ENCODE measurements at places on chromosomes 3 and 15.
A peak's percentile ranks its signal among the peaks of the same experiment; 100 is the strongest.

DNA sequence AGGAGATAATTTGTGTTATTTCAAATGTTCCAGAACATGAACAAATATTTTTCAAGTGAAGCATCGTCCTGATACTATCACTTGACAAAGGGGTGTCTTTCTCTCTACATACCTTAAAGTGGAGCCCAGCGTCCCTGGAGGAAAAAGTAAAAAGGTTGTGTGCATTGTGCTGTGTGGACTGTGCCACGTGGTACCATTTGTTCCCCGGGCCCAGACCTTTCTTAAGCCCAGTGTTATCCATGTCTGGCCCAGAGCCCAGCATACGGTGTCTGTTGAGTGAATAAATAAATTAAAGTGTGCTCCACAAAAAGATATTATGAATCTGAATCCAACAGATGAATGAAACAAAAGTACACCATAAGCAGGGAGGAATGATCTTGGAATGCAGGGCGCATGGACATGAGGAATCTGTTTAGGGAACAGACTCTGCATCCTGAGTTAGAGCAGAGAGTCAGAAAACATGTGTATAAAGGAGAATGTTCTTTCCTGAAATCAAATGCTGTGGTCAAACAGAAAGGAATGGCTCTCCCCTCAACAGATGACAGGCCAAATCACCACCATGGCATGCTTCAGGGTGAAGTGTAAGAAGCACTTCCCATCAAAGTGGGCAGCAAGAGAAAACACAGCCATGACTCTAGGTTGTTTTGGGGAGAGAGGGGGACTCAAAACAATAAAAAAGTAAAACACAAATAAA is 8.1 kb upstream of the PRSS50 start:
- DNase-seq: no peak

GRCh38 chr15:59839906-59840305 is 150.8 kb upstream of the BNIP2 start:
- DNase-seq: no peak

DNA sequence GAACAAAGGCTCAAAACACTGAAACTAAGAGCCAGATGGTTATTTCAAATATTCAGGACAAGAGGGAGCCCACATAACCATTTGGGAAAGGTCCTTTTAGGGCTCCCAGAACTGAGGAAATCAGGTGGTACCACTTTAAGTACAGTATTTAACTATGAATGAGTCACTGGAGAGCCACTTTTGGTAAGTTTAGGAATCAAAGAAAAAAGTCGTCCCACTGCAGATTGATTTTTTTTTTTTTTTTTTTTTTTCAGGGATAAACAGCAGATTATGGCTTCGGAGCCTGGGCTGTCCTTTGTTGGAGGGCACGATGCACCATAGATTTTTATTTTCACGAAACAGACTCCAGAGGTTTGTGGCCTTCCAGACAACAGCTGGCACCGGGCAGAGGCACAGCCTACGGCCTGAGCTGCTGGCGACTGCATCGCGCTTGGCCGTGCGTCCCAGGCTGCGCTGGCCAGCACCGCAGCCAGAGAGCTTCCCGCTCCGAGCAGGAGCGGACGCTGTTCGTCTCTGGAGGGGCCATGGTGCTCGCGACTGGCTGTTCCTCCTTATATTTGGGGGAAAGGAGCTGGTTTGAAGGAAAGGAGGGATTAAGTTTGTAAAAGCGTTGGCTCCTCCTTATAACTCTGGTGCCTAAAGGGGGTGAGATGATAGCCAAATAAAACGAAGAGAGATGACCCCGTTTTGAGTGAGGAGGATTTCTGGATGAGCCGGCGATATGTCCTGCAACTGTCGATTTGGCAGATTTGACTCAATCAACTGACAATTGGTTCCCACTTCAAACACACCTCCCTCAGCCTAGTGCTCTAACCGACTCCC is 152.9 kb upstream of the GOLIM4 start:
- no peak for DNase-seq

GRCh38 chr15:22939652-22940061 is 40.5 kb downstream of the CYFIP1 start:
- DNase-seq: no peak

DNA sequence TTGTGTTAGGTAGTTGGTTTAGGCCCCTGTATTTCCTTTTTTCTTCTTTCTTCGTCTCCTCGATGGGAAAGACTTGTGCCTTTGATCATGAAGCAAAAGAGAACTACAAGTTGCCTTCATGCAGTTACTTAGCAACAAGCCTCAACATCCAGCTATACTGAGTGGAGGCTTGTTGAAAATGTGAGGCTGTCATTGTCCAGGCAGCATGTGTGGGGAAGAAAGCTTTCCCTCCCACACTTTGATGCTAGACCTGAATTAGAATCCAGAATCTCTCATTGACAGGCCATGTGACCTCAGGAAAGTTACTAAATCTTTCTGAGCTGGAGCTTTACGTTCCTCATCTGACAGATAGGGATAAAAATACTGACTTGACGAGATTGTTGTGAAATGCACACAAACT is 23.7 kb downstream of the IFT122 start:
- no peak for DNase-seq

DNA sequence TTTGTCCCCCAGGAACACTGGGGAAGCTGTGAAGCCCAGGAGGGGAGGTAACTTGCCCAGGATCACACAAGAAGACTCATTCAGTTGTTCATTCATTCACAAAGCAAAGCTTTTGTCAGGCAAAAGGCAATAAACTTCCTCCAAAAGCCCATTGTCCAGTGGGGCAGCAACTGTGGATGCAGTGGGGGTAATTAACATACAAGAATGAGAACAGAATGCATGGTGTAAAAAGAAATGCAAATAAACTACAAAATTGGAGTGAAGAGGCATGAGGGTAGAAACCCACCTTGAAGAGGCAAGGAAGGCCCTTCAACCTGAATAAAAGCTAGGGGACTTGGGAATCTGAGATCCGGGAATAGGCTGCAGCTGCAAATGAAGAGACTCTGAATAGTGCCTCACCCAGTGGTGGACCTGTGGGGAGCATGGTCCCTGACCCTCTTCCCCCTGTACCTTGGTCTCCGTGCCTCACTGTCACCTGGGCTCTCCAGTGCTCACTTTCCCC is 363.6 kb downstream of the CLSTN2 start:
- DNase-seq: no peak

GRCh38 chr3:172617976-172618375 is 92.9 kb downstream of the NCEH1 start:
- DNase-seq: no peak

- no peak for DNase-seq
These were observed 27.5 kb downstream of the NBEAL2 start for GRCh38 chr3:47007001-47007400.

DNA sequence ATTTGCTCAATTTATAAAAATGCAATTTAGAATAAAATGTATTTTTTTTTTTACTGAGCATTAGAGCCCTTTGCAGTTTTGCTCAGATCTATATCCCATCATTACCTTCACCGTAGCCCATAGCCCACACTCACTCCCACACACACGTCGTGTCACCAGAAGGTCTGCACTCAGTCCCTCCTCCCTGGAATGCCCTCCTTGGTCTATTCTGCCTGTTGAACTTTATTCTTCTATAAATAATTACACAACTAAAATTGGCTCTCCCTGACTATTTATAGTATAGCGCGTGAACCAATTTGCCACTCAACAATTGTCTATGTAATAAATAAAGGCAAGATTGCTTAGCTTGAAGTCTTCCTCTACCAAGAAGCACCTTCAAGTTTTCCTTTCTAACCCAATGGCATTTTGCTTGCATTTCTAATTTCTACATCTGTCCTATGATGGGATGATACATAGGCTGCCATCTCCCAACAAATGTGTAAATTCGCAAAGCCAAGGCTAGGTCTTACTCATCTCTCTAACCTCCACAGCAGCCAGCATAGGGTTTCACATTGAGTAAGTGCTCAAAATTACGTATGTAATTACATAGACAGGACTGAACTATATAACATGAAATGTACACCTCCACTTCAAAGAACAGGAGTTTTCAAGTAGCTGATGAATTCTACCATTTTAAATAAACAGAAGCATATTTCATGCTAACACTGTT is 172.0 kb upstream of the HES1 start:
- no peak for DNase-seq

DNA sequence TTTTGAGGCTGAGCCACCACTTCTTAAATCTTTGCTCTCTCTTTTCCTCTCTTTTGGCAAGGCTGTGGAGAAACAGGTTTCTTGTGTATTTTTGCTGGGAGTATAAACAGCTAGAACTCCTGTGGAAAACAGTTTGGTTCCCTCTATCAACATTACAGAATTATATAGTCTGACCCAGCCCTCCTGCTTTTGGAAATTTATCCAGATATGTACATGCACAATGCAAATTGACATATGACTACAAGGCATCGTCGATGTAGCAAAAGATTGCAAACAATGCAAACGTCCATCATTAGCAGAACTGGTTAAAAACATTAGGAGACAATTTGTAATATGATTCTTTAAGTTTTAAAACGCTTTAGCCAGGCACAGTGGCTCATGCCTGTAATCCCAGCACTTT is 12.5 kb upstream of the MYO1E start:
- DNase-seq: no peak

DNA sequence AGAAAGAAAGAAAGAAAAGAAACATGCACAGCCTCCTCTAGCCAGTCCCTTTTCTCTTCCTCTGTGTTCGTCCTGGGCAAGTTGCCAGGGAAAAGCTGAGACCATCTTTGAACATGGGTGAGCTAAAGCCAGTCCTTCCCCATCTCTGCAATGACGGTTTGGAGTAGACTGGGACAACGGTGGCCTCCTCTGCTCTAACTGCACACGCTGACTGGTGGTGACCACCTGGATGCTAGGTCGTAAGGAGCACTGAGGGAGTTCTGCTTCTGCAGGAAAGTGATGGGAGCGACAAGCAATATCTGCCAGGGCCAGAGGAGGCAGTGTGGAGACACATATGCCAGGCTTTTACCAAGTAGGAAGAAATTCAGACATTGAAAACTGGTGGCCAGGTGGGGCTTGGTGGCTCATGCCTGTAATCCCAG is 111.7 kb downstream of the NUP210 start:
- DNase-seq: no peak

GRCh38 chr15:53811530-53811929 is 52.1 kb upstream of the WDR72 start:
- DNase-seq: no peak

DNA sequence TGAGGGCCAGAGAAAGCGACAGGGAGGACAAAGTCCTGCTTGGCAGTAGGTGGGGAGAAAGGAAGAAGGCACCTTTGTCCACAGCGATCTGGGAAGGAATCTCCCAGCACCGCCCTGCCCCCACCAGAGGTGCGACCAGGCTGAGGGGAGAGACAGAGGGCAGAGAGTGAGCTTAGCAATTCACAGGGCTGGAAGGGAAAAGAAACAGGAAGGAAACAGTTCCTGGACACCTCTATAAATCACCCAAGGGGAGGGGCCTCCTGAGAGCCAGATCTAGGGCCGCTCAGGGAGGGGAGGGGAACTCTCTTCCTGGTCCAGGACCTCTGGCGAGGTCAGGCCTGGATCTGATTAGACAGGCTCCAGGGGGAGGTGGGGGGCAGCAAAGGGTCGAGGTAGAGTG is 35.4 kb downstream of the RNU5B-1 start:
- DNase-seq: no peak

DNA sequence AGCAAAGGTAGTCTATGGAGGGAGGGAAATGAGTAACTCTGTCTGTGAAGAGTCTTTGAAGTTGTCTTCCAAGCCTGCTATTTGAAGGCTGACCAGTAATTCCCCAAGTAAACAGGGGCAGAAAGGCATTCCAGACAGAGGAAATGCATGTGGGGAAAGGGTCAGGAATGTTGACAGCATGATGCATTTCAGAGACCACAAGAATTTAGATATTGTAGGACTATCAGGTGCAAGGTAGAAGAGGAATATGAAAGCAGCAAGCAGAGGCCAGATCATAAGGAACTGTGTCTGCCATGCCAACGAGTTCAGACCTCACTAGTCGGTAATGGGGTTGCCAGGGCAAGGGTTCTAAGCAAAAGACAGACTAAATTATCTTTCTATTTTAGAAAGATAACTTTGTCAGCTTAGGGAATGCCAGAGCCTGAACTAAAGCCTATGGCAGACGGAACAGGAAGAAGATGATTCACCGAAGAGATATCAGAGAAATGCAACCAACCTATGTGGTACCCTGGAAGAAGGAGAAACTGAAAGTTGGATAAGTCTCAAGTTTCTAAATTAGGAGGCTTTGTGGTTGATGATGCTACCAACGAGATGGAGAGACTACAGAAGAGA is 327.0 kb upstream of the RORA start:
- DNase-seq: no peak

GRCh38 chr3:134840459-134840858 is 45.4 kb downstream of the EPHB1 start:
- DNase-seq: no peak

DNA sequence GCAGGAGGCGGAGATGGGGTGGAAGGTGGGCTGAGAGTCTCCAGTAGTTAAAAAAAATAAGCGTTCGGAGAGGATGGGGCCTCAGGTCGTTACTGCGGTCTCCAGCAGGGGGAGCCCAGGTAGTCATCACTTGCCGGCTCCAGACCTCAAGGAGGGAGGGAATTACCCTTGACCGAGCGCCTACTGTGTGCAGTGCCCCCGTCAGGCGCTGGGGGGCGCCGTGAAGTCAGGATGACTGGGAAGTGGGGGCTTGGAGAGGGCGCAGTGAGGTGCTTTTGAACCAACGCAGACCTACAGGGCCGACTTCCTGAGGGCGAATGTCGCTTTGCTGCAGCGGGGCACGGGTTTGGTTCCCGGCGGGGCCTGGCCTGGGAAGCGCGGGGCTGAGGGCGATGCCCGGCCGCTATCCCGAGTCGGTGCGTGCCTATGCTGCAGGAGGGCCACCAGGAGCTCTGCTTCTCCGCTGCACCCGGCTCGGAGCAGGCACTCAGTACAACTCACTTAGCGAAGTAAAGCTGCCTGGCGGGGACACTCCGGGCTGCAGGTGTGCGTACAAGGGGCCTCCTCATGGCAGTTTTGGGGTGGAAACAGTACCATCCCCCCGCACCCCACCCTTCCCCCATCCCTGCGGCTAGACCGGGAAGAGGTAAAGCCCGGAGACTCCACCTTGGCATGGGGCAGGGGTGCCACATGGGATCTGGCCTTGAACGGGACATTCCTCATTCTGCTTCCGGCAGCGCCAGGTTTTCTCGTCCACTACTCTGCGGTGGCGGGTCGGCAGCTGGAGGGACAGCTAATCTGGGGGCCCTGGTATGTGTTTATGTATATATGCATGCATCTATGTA is 79.8 kb downstream of the RHCG start:
- peak; percentile 26 for DNase-seq

- no peak for DNase-seq
These were observed 5.9 kb upstream of the MORF4L1 start for GRCh38 chr15:78866803-78867202.

DNA sequence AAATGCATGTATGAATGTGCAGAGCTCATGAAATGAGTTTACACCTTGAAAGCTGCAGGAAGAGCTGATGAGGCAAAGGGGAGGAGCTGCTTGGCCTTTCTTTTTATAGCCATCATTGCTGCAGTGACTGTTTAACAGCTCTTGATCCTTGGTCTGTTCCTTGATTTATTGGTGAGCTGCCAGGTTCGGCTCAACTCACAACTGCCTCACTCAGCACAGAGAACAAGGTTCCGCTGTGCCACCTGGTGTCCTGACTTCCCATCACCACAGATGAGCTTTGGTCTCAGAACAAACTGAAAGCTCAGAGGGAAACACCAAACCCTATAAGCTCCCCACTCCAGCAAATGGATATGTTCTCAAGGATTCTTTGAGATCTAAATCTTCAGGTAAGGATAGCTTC is 626.1 kb downstream of the MAGI1 start:
- no peak for DNase-seq

- DNase-seq: no peak
These were observed 437.1 kb downstream of the SHQ1 start for GRCh38 chr3:72411126-72411525.

GRCh38 chr15:73983773-73984172 is 8.3 kb downstream of the STOML1 start:
- DNase-seq: no peak

GRCh38 chr3:194906229-194906629 is 220.5 kb downstream of the FAM43A start:
- no peak for DNase-seq
